Activated CD4-positive, alpha-beta T cell treated with anti-CD3 and anti-CD28 coated beads, Interleukin-2, Interleukin-6, amounts not matched to agents 100 ng/mL and 50 ng/mL, durations not matched to agents 16 hours and 8 hours (primary cell): ENCODE measurements at places on chromosomes 3 and 15.

DNA sequence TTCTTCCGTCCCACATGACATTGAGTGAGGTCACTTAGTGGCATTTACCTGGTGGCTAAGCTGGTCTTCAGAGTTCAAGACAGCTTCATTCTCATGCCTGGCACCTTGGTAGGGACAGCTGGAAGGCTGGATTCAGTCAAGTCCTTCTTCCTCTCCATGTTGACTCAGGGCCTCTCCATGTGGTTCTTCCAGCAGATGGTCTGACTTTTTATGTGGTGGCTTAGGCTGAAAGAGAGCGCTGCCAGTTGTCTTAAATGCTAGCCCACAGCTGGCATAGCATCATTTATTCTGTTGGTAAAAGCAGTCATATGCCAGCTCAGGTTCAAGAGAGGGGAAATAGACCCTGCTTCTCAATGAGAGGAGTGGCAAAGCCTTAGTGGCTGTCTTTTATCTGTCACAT, 53.0 kb upstream of the CTDSPL start:
- no peak for DNase-seq

GRCh38 chr15:79357566-79357965, 46.7 kb downstream of the TMED3 start:
- DNase-seq, result no peak

GRCh38 chr3:27720899-27721716, 1.0 kb downstream of the EOMES start:
- DNase-seq, result no peak

GRCh38 chr3:192896208-192896607, 21.4 kb downstream of the MB21D2 start:
- DNase-seq, result no peak

GRCh38 chr3:186368176-186368575, 6.1 kb upstream of the DGKG start:
- DNase-seq, result no peak

DNA sequence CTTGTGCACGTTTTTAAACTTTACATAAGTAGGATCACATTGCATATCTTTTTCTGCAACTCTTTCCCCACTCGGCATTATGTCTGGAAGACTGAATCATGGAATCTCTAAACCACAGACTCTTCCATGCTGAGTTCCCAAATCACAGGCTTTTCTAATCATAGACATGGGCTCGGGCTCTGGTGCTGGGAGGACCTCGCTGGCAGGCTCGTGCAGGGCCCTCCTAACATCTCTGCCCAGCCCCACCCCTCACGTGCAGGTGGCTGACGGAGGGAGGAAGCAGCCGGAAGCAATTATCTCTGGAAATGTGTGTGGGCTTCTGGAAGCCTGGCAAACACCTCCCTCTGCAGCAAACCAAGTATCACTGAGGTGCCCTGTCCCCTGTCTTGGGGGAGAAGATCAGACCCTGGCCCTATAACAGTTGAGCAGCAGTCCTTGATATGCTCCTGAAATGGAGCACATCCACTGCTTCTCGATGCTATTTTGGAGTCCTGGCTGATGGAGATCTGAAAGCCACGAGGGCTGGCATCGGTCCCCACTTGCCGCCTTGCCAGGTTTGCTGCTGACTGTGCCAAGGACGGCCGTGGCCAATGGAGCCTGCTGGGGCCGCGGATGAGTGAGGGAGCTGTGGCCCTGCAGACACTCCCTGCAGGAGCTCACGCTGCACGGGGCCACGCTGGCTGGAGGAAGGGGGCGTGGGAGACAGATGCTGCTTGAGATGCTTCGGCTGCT, 4.4 kb upstream of the IQSEC1 start:
- no peak for DNase-seq

DNA sequence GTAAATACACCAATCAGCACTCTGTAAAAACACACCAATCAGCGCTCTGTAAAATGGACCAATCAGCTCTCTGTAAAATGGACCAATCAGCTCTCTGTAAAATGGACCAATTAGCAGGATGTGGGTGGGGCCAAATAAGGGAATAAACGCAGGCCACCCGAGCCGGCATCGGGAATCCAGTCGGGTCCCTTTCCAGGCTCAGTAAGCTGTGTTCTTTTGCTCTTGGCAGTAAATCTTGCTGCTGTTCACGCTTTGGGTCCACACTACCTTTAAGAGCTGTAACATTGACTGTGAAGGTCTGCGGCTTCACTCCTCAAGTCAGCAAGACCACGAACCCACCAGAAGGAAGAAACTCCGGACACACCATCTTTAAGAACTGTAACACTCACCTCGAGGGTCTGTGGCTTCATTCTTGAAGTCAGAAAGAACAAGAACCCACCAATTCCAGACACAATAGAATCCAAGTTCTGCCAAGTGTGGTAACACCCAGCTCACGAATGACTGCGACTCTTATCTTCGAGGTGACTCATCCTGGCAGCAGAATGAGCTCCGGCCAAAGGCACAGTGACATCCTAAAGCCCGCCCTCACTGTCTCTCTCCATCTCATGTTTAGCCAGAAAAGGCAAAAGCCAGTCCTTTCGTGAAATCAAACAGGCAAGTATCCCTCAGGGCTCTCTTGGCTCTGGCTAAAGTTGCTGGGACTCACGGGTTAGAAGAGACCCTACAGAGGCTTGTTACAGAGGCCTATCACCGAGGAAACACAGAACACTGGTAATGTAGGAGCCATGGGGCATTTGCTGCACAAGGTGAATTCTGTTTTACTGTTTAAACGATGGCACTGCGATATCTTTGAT, 155.2 kb downstream of the FAM43A start:
- DNase-seq, result no peak

DNA sequence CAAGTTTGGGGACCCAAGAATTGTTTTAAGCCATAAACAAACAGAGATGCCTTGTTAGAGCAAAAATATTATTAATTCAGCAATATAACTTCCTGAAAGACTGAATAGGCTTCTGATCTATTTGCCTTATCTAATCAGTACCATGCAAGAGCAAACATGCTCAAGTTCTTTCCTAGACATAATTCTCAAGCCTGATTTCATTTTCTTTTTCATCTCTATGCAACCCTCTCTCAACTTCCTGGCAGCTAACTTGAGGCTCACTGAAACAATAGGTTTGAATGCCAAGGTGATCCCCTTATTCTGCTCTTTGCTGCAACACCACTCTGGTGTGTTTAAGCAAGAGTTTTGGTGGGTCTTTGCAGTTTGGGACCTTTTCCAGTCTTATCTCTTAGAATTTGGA, 230.9 kb upstream of the CD96 start:
- DNase-seq, result peak; percentile 21

GRCh38 chr3:130516645-130517512, at the start of gene COL6A6:
Gene COL6A6 (plus strand): TSS chr3:130517177. CDS start chr3:130560365, 43,188 bp downstream.
- no peak for DNase-seq

- DNase-seq, result no peak
Observed at GRCh38 chr15:98120561-98120960, 160.1 kb downstream of the ARRDC4 start.

DNA sequence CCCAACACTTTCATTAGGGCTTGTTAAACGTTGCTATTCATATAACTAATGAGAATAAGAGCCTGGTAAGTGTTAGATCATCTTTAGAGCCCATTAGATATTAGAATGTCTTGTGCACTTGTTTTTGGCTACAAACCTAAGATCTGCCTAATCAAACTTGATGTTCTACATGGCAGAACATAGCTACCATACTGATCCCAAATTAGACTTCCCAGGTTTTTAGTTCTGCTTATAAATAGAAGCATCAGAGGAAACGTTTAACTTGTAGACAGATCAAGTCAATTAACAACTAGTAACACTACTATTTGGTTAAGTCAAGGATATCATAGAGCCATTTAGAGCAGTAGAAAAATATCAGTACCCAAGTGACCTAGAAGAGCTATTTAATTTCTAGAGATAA, 11.7 kb upstream of the KPNA4 start:
- DNase-seq, result no peak

- DNase-seq, result no peak
Observed at GRCh38 chr15:56176996-56177395, 66.7 kb downstream of the RFX7 start.

GRCh38 chr3:179189759-179190158, 41.6 kb downstream of the PIK3CA start:
- DNase-seq, result no peak

GRCh38 chr3:136708333-136708985, 43.7 kb downstream of the STAG1 start:
- no peak for DNase-seq

DNA sequence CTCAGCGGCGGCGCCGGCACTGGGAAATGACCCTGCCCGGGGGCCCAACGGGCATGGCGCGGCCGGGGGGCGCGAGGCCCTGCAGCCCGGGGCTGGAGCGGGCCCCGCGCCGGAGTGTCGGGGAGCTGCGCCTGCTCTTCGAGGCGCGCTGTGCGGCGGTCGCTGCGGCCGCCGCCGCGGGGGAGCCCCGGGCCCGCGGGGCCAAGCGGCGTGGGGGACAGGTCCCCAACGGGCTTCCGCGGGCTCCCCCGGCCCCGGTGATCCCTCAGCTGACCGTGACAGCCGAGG, 172 bp downstream of the ITPKA start:
- no peak for DNase-seq

DNA sequence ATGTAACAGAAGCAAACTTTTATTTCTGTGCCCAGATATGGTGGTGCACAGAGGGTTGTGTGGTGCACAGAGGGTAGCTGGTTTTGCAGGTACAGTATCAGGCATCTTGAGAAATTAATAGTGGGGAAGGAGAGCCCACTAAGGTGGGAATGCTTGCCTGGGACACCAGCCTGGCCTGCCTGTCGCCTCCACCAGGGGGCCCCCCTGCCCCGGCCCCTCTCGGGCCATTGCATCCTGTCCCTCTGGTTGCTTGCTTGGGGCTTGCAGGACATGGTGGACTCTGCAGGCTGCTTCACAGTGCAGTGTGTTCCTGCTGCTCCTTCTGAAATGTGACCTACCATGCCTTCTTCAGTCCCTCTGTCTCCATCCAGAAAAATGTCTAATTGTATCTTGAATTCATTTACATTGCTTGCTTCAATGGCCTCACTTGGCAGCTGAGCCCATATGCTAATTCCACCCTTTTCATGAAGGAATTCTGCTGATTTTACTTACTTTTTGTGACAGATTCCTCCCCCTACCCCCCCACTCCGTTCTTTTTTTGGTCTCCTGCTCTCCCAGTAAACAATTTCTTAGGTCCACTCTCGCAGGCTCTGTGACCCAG, 73.6 kb downstream of the EEFSEC start:
- peak; percentile 16 for DNase-seq

- no peak for DNase-seq
Observed at GRCh38 chr3:37387462-37387861, 213.1 kb upstream of the LRRFIP2 start.

GRCh38 chr15:38401701-38402100, 52.2 kb upstream of the FAM98B start:
- DNase-seq, result no peak

GRCh38 chr3:182567700-182568099, 225.6 kb upstream of the ATP11B start:
- no peak for DNase-seq

DNA sequence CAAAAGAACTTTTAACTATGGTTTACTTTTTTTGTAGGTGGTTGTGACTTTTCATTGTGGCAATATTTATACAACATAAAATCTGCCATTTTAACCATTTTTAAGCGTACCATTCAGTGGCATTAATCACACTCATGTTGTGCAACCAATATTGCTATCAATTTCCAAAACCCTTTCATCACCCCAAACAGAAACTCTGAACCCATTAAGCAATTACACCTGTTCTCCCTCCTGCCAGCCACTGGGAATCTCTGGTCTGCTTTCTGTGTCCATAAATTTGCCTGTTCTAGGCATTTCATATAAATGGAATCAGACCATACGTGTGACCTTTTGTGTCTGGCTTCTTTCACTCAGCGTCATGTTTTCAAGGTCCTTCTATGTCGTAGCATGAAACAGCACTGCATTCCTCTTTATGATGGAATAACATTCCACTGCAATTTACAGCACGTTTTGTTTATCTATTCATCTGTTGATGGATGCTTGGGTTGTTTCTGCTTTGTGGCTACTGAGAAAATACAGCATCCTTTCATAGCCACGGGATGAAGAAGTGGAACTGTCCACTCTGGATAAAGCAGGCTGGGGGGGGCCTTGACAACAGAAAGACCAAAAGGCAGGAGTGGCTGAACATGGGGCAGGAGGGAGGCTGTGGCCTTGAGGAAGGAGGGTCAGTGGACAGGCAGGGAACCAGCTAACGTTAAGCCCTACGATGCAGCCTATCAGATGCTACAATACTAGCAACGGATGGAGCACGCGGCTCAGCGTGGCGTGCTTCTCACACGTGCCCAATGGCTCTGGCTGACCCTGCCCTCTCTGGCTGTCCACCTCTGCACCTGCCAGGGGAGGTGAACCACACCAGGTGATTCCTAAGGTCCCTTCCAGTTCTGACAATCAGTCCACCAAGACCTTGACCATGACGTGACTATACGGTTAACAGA, 110.9 kb downstream of the SEC22A start:
- no peak for DNase-seq

DNA sequence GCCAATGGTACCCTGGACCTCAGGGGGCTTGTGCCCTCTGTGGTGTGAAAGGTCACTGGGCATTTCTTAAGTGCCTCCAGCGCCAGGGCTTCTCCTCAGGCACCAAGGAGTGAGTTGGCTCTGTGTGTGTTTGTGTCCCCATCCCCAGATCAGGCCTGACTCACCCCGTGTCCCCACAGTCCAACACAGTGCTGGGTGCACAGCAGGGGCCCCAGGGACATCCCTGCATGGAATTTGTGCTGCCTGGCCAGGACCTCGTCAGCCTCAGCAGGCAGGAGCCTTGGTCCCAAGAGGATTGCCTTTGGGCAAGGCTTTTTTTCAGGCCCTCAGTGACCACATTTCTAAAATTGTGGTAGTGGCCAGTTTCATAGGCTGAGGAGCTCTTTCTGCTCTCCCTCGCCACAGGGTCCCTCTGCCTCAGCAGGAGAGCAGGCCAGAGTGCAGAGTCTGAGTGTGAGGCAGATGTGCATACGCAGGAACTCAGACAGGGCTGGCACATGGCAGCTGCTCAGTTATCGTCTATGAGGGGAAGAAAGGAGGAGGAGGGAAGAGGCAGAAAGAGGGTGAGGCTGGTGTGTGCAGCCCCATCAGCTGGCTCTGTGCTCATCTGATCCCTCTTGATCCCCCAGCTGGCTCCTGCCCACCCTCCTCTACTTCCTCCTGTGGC, 215.6 kb downstream of the RPLP1 start:
- no peak for DNase-seq

GRCh38 chr3:113213896-113214587, 2.7 kb downstream of the BOC start:
- no peak for DNase-seq

GRCh38 chr15:35182841-35183479, 97.9 kb upstream of the NANOGP8 start:
- DNase-seq, result peak; percentile 45

DNA sequence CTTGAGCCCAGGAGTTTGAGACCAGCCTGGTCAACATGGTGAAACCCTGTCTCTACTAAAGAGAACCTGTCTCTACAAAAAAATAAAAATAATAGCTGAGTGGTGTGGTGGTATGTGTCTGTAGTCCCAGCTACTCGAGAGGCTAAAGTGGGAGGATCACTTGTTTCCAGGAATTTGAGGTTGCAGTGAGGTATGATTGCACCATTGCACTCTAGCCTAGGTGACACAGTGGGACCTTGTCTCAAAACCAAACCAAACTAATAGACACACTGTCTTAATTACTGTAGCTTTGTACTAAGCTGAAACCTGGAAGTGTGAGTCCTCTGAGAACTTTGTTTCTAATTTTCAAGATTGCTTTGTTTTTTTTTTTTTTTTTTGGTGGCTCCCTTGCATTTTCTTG, 30.4 kb downstream of the MGA start:
- DNase-seq, result peak; percentile 40

GRCh38 chr3:165521131-165521871, 315.9 kb downstream of the BCHE start:
- no peak for DNase-seq
